ENCODE measurements at places on chromosomes 1 and 21.

DNA sequence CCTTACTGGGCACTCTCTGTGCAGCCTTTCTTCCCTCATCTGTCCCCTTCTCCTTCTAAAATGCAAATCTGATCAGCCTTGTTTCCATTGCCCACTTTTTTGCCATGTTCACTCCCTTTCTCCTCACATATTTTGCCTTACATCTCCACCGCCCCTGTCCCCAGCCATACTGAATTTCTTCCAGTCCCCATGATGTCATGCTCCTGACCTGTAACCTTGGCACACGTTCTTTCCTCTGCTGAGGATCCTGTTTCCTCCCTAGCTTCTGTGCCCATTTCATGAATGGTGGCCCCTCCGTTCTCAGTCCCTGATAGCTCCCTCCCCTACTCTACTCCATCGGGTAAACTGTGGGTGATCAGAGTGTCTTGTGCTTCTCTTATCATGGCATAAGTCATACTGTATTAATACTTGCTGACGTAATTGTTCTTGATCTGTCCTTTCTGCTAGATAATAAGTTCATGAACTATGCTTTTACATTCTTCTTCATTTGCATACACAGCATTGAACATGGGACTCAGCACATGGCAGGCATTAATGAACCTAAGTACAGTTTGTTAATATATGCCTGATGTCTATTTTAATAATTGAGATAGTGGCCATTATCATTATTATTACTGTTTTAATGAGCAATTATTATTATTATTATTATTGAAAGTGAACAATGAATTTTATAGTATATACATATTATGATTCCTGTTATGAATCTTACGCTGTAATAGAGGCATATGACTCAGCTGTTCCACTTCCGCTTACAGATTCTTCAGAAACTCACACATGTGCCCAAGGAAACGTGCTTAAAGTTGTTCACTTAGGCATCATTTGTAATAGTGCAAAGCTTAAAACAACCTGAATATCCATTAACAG, 28.5 kb downstream of the MAP3K21 start:
- no peak for DNase-seq

DNA sequence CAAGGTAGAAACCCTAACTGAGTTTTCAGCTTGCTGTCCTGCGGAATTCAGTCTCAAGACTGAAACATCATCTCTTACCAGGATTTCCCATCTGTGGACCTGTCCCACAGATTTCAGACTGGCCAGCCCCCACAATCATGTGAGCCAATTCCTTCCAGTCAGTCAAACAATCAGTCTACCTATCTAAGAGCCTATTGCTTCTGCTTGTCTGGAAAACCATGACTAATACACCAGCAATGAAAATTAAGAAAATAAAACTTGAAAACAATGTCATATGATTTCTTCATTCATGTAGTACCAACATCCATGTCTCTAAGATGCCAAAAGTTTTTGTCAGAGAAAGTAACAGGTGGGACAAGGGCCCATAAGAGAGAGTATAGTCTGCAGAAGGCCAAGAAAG, 57.6 kb upstream of the CRB1 start:
- DNase-seq, result no peak

- DNase-seq, result no peak
Measured at GRCh38 chr21:15682186-15682895, 47.4 kb upstream of the USP25 start.

DNA sequence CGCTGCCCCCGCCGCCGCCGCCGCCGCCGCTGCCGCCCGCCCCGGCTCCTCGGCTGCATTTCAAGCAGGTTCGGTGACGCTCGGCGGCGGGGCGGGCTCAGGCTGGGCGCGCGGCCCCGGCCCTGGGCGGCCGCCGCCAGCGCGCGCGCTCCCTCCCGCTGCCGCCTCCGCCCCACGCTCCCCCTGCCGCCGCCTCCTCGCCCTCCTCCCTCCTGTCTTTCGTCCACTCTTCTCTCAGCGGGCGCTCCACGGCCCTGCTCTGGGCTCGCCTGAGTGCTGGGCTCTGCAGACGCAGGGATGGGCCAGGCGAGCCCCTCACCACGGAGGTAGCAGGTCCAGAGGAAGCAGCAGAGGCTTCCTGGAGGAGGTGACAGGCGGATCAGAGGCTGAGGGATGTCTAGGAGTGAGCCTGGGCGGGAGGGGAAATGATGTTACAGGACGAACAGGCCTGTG, at the start of gene LRP8:
TSS of gene LRP8 (minus strand) at position 62 of the 453 bp plus-strand sequence. CDS start 158 bp downstream, outside the sequence.
- peak; percentile 54 for DNase-seq

GRCh38 chr1:55741516-55741915, 526.4 kb upstream of the USP24 start:
- no peak for DNase-seq

DNA sequence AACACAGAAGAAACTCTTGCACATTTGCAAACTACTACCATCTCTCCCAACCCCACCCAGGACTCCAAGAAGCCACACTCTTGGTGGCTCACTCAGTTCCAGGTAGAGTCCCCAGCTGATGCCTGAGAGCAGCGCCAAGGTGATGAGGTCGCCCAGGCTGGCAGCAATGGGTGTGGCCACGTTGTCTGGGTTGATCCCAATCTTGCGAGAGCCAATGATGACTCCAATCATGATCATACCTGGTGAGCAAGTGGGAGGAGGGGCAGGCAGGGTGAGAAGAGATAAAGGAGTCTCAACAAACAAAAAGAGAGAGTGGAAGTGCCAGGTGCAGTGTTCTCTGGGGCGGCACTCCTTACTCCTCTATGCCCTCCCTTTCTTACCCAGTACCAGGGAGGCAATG, 14.4 kb downstream of the SLC41A1 start:
- no peak for DNase-seq

DNA sequence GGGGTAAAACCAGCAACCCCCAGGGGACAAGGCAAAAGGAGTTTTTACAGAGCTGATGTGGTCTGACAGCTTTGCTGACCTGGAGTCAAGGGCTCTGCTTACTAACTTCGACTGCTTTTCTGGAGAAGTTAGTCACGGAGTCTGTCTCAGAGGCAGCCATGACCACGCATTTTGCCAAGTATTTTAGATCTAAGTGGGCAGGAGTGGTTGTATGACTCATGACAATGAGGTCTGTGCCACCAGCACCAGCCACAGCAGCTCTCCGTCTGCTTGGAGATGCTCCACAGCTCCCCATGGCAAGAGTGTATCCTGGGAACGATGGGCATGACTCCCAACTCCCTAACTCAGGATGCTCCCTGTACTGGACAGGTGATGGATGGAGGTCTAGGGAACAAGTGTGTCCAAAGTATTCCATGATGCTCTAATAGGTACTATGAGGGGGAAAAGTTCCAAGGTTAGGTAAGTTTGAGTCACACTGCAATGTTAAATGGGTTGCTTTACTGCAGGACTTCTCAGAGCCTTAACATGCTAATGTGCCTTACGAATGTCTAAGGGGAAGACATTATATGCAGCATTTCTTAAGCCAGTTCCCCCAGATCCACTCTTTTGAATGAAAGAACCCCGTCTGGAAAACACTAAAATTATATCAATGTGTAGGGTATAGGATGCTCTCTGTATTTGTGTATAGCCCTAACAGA, 359.0 kb downstream of the HHAT start:
- no peak for DNase-seq

DNA sequence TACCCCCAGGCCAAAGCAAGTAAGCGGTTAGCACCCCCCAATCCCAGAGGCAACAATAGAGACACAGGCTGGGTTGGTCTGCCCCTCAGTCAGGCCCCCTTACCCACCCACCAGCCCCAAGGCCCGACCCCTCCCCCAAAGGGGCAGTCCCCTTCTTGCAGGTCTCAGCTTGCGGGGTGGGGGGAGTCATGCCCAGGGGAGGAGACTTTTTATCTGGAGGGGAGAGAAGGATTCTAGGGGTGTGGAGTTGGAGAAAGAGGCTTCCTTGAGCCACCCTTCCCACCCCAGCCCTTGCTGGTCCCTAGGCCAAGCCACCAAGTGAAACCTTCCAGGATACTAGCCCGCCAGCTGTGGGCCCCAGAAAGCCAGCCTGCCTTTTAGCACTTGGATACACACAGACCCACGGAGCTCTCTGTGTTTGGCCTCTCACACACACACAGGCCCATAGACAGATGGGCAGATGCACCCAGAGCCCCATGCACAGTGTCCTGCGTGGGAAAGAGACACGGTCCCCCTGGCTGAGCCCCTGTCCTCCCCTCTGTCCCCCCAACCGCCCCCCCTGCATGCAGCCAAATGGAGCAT, 7.1 kb downstream of the TMEM54 start:
- no peak for DNase-seq

- no peak for DNase-seq
Measured at GRCh38 chr1:58144698-58145270, 401.7 kb downstream of the OMA1 start.

- no peak for DNase-seq
Measured at GRCh38 chr1:155451199-155451598, 111.4 kb downstream of the ASH1L start.

DNA sequence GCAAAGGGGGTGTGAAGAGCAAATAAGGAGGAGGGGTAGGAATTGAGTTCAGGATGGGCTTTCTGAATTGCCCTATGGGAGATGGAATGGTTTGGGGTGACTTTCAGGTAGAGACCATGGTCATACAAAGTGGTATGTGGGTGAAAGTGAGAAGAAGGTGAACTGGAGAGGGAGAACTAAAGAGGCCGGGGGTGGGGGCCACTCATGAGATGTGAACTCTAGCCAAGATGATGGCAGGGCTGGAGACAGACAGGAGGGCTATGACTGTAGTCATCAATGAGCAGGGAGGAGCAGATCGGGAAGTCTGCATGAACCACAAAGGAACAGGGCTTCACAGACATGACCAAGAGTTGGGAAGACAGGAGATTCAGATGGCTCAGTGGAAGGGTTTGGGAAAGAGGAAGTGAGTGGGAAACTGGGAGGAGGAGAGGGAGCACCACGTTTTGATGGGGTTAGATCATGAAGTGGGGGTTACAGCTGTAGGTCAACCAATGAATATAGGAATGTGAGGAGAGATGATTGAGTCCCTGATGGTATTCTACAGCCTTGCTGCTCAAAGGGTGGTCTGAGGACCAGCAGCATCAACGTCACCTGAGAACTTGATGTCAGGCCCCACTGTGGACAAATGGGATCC, 20.7 kb upstream of the LRRC8D start:
- no peak for DNase-seq

- no peak for DNase-seq
Measured at GRCh38 chr1:25536124-25536523, 7.3 kb upstream of the LDLRAP1 start.

GRCh38 chr21:39675590-39675989, 62.9 kb downstream of the B3GALT5 start:
- no peak for DNase-seq

DNA sequence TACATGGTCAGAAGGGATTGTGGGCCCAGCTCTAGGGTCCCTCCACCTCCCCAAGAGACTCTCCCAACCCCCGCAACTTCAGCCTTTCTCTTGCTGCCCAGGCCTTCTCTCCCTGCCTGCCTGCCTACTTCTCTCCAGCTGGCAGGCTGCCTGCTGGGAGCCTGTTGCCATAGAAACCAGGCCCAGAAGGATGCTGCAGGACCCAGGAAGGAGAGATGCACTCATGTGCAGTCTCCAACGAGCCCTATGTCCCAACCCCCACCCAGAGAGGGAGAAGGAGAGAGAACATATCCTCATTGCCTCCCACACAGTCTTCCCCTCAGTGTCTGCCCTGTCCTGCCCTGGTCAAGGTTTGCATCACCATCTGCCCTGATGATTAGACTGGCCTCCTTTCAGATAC, 10.8 kb upstream of the SMIM12 start:
- no peak for DNase-seq

- no peak for DNase-seq
Measured at GRCh38 chr21:41926807-41927171, 27.0 kb downstream of the C2CD2 start.

GRCh38 chr1:206700445-206701036, 15.8 kb downstream of the MAPKAPK2 start:
- no peak for DNase-seq

DNA sequence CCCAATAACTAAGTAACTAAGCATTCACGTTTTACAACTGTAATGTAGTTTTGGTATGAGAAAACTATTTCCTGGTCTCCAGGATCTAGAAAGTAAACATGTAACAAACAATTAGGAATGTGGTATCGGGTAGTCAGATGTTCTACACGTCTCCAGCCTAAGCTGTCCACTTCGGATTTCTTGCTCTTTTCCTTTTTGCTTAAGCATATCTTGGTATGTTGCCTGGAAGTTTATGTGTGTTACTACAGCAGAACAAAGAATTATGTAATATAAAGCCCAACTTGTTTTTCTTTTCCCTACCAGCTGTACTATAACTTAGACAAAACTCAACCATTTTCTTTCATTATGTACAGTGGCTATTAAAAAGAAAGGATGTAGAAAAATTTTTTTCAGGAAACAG, 20.4 kb upstream of the WARS2 start:
- no peak for DNase-seq

DNA sequence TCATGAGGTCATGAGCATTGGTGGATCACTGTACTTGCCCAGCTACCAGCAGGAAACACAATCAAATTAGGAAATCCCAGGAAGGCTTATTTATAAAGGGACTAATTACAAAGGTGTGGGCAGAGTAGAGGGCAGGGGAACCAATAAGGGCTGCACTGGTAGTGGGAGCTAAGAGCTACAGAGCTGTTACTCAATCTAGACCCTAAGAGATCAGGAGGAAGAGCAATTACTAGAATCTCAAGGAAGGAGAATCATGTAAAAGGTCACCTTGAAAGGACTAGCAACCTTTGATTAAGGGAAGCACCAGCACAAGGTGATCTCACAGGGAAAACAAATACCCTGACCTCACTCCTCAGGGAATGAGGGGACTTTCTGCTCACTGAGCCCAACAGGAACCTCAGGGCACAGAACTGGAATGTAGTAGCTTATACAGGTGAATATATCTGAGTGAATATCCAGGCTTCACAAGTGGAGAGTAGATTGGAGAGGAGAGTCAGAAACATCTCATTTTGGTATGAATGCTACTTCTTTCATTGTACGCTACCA, 66.8 kb downstream of the SAMSN1 start:
- no peak for DNase-seq

- DNase-seq, result no peak
Measured at GRCh38 chr1:204751480-204751879, 65.9 kb upstream of the LRRN2 start.

DNA sequence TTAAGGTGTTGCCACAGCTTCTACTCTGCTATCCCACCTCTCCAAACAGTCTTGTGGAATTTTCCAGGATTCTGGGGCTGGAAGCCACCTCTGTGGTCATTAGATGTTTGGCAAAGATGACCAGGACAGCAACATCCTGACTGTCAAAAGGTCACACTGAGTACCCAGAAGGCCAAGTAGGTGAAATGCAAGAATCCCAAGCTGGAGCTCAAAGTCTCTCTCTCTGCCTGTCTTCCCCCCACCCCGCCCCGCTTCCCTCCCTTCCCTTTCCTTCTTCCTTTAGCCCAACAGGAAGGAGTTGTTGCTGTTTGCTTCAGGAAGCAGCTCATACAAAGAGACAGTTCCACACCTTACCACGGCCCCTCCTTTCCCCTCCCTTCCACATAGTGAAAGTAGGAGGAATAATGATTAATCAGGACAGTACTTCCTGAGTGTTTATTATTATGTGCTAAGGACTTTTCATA, 75.6 kb upstream of the SLC2A1 start:
- DNase-seq, result no peak

Data from stimulated activated CD4-positive, alpha-beta T cell treated with anti-CD3 and anti-CD28 coated beads, Interleukin-1b, Interleukin-23, amount 100 ng/mL, for 24 hours (primary cell).